ENCODE measurements at places on chromosomes 12 and 14. TPM values are rescaled to one million over a fixed set of nuclear protein-coding genes. Genes with fewer than 3 reads are reported as not detected.

- DNase-seq = no peak
Observed at GRCh38 chr14:61618448-61618847, 76.9 kb upstream of the HIF1A start.

DNA sequence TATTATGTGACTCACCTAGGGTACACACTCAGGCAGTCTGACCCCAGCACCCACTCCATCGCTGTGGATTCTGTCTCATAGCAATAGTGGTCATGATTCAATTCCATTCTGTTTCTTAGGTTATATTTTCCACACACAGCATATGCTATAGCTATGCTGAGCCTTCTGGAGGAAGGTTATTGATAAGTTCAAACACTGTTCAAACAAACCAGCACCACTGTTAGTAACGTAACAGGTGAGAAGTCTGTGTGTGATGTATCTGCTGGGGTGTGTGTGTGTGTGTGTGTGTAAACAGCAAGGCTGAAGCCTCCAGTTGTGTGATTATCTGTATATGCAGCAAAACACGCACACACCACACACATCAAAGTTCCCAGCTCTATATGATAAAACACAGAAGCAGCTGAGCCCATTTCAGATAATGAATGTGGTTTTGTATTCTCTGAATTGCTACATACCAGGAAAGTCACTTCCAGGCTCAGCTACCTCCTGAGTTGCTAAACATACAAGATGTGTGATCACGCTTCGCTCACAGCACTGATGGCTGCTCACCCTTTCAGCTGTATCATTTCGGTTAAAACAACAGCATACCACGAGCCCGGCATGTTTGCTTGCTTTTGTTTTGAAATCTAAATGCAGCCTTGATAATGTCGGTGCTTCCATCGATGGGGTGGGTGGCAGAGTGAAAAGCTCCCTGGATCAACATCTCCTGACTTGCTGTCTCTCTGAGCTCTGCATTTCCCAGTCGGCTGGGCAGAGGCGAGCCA lies 6.8 kb upstream of the SYNE3 start:
- no peak for DNase-seq

DNA sequence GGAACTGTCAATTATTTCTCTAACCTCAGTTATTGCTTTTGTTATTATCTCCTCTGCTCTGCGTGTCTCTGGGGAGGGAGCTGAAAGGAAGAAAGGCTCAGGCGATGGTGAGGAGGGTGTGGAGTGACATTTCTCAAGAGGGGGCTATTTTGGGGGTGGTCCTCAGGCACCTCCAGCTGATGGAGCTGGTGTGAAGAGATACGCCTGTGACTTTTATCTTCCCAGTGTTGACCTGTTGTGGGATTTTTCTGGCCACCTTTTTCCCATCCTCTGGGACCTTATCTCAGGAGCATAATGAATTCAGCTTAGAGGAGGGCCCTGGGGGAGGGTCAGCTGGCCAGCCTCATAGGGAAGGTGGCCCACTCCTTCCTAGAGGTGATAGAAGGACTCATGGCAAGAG lies 26.4 kb downstream of the KCNA5 start:
- DNase-seq = no peak

GRCh38 chr14:91858536-91859275 lies 8.6 kb downstream of the TC2N start:
- DNase-seq = peak; percentile 37

LHX5 gene
- not detected for total RNA-seq

DNA sequence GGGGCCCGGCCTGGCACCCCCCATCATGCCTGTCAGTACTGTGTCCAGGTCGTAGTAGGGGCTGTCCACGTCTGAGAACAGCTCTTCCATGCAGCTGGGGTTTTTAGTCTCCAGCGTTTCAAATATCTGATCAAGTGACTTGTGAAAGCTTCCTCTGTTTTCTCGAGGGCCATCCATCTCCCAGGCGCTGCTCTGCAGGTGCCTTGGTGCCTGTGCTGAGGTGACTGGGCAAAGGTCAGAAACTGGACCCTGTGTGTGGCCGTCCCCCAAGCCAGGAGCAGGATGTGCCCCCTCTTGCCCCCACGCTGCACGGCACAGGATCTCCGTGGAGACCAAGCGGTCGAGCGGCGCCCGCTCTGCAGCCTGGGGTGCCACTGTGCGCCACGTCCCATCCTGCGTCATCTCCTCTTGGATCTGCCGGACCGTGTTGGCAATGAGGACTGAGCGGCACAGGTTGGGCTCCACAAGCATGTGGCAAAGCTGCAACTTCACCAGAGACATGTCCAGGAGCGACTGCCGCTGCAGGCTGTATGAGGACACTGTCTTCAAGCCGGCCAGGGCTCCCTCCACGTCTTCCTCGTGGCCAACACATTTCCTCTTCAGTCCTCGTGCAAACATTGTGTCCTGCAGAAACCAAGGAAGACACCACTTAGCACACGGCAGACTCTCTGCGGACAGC lies 9.4 kb downstream of the CDCA4 start:
- DNase-seq = no peak

GRCh38 chr12:23560611-23561010 lies 388.9 kb downstream of the SOX5 start:
- DNase-seq = no peak

PMCH gene
- not detected for total RNA-seq

DNA sequence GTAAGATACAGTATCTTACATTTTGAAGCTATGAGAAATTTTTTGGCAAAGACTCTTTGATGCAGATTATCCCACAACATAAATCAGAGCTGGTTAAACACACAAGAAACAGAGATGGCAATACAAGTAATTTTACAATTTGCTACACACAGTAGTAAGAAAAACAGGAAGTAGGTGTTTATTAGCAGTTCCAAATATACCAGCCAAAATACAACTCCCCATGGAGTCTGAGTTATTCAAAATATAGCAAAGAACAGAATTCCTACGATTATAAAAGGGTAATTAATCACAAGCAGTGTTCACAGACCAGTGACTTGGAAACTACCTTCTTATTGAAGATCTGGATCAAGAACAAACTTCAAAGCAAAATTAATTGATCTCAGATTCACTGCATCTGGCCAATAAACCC lies 83.9 kb downstream of the BMP4 start:
- DNase-seq = no peak
